ENCODE measurements at places on chromosomes 11 and 22. TPM values are rescaled to one million over a fixed set of nuclear protein-coding genes. Genes with fewer than 3 reads are reported as not detected.

DNA sequence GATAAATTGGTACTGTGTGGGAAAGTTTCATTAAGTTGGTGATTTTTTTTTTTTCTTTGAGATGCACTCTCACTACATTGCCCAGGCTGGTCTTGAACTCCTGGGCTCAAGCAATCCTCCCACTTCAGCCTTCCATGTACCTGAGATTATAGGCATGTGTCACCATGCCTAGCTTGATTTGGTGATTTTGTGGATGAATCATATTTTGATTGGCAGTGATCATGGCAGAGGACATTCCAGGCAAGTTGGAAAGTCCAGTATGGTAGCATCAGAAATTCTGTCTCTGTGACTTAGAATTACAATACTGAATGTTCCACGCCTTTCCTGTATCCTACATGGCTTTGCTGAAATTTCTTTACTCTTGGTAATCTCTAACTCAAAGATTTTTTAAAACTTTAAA lies 49.4 kb downstream of the HORMAD2 start:
- no peak for DNase-seq
- no peaks in the 10 kb centered on the region for H3K36me3 ChIP-seq

DNA sequence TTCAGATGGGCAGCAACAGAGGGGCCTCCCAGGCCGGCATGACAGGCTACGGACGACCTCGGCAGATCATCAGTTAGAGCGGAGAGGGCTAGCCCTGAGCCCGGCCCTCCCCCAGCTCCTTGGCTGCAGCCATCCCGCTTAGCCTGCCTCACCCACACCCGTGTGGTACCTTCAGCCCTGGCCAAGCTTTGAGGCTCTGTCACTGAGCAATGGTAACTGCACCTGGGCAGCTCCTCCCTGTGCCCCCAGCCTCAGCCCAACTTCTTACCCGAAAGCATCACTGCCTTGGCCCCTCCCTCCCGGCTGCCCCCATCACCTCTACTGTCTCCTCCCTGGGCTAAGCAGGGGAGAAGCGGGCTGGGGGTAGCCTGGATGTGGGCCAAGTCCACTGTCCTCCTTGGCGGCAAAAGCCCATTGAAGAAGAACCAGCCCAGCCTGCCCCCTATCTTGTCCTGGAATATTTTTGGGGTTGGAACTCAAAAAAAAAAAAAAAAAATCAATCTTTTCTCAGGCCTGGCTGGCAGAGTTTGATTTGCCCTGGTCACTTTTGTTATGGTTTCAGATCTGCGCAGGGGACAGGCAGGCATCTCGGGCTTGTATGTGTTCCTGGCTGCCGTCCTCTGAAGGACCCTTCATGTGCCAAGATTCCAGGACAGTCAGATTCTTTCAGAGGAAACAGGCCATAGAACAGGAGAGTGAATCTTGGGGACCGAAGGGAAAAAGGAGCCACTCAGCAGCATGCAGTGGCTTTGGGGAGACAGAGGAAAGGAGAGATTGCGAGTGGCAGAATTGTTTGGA lies 5.3 kb downstream of the TAGLN start:
- H3K27me3 ChIP-seq = no peaks in the 10 kb centered on the region
- H3K27ac ChIP-seq = no peak overlapping the region
- H3K4me1 ChIP-seq = peaks cover 24% of the 10 kb centered on the region
- H3K36me3 ChIP-seq = peaks cover 12% of the 10 kb centered on the region

GRCh38 chr11:100705447-100705846 lies 18.4 kb downstream of the ARHGAP42 start:
- H3K4me3 ChIP-seq = no peak overlapping the region
- DNase-seq = no peak
- no peaks in the 10 kb centered on the region for H3K27me3 ChIP-seq
- H3K36me3 ChIP-seq = no peaks in the 10 kb centered on the region

GRCh38 chr11:107898270-107898669 lies 30.0 kb upstream of the RAB39A start:
- peak; percentile 75 for DNase-seq
- H3K27me3 ChIP-seq = peaks cover 12% of the 10 kb centered on the region
- no peak overlapping the region for H3K4me3 ChIP-seq

- H3K36me3 ChIP-seq = no peaks in the 10 kb centered on the region
- H3K4me1 ChIP-seq = no peaks in the 10 kb centered on the region
- DNase-seq = no peak
- H3K4me3 ChIP-seq = no peak overlapping the region
These were observed 61.3 kb downstream of the CABIN1 start for GRCh38 chr22:24072361-24072760.

GRCh38 chr22:30892731-30893221 lies 75.8 kb downstream of the MORC2 start:
- no peak overlapping the region for H3K4me3 ChIP-seq
- no peaks in the 10 kb centered on the region for H3K36me3 ChIP-seq
- H3K27me3 ChIP-seq = no peaks in the 10 kb centered on the region
- H3K27ac ChIP-seq = no peak overlapping the region

GRCh38 chr11:128412847-128413791 lies 174.2 kb downstream of the ETS1 start:
- H3K27ac ChIP-seq = no peak overlapping the region
- peaks cover 34% of the 10 kb centered on the region for H3K4me1 ChIP-seq
- DNase-seq = peak; percentile 29
- no peaks in the 10 kb centered on the region for H3K27me3 ChIP-seq

DNA sequence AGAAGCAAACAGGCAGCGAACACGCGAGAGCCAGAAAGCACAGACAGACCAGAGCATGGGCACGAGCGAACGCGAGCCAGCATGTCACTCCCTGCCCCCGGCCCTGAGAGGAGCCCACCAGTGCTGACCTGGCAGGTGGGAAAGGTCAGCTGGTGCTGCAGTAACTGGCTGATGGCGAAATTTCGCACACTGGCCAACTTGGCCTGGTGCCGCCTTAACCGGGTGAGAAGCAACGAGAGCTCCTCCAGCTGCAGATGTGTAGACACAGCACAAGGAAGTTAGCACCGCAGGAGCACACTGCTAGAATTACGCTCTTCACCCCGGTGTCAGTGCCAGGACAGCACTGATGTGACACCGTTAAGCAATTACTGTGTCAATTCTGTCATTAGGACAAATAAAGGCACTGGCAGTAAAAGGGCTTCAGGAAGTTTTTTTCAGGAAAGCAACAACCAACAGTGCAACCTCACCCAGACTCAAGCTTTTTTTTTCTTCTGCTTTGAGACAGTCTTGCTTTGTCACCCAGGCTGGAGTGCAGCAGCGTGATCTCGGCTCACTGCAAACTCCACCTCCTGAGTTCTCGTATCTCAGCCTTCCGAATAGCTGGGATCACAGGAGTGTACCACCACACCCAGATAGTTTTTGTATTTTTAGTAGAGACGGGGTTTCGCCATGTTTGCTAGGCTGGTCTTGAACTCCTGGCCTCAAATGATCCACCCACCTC lies 76.8 kb downstream of the C11orf58 start:
- H3K27me3 ChIP-seq = peaks cover 36% of the 10 kb centered on the region
- DNase-seq = peak; percentile 76
- H3K4me3 ChIP-seq = peak overlapping the region; percentile 13

GRCh38 chr11:16793009-16793408 lies 54.6 kb downstream of the C11orf58 start:
- H3K27me3 ChIP-seq = no peaks in the 10 kb centered on the region
- H3K4me1 ChIP-seq = peaks cover 22% of the 10 kb centered on the region
- no peak overlapping the region for H3K27ac ChIP-seq
- no peak for DNase-seq

DNA sequence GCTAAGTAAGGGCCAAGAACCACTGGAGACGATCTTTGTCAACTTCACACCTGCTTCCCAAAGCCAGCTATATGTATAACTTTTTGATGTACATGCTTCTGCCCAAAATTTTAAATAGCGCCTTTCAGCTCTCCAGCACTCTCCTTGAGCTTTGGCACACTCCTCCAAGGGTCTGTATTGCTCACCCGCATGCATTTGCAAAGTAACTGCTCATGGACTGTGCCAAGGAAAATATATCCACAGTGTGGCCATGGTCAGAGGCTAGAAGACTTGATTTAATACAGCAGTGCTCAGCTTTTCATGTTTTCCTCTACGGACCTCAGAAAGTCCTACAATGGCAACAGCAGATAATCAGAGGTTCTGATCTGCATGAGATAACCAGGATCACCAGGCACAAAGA lies 550.1 kb downstream of the SOX6 start:
- no peaks in the 10 kb centered on the region for H3K36me3 ChIP-seq
- DNase-seq = no peak
- H3K27ac ChIP-seq = no peak overlapping the region
- no peak overlapping the region for H3K4me3 ChIP-seq
- H3K27me3 ChIP-seq = no peaks in the 10 kb centered on the region

- no peak overlapping the region for H3K27ac ChIP-seq
- H3K36me3 ChIP-seq = no peaks in the 10 kb centered on the region
- DNase-seq = no peak
- H3K27me3 ChIP-seq = peaks cover 4% of the 10 kb centered on the region
These were observed 8.8 kb upstream of the WNT11 start for GRCh38 chr11:76214968-76215548.

DNA sequence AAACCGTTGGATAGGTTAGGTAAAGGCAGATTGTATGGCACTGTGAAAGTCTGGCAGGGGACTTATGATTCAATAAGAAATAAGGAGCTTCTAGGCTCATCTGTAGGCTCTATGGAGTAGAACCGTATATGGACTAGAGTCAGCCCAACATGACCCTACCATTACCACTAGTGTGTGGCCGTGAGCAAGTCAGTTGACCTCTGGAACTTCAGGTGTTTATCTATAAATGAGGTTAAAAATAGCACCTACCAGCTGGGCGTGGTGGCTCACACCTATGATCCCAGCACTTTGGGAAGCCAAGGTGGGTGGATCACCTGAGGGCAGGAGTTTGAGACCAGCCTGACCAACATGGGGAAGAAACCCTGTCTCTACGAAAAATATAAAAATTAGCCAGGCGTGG lies 4.4 kb downstream of the HINFP start:
- H3K4me1 ChIP-seq = peaks cover 7% of the 10 kb centered on the region
- DNase-seq = no peak
- no peak overlapping the region for H3K27ac ChIP-seq
- no peak overlapping the region for H3K4me3 ChIP-seq
- H3K36me3 ChIP-seq = peaks cover 13% of the 10 kb centered on the region
- no peaks in the 10 kb centered on the region for H3K27me3 ChIP-seq

DNA sequence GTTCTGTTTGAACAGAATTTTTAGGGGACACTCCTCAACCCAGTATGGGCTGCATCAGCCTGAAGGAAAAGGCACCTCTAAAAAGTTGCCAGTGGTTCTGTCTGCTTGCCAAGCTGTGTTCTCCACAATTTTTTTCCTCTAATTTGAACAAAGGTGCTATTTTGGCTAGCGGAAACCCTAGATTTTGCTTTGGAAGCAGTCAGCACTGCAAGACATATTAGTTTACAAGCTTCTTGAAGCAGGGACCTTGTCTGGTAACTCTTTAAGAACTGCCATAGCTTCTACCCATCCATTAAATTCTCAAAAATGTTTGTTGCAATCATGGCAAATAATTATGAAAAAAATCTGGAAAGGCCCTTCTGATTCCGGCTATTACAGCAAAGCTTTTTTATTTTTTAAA lies 75.6 kb upstream of the HEPHL1 start:
- no peak overlapping the region for H3K4me3 ChIP-seq
- DNase-seq = peak; percentile 5
- H3K27me3 ChIP-seq = peaks cover 19% of the 10 kb centered on the region
- H3K27ac ChIP-seq = no peak overlapping the region
- H3K36me3 ChIP-seq = no peaks in the 10 kb centered on the region
- H3K4me1 ChIP-seq = peaks cover 13% of the 10 kb centered on the region

DNA sequence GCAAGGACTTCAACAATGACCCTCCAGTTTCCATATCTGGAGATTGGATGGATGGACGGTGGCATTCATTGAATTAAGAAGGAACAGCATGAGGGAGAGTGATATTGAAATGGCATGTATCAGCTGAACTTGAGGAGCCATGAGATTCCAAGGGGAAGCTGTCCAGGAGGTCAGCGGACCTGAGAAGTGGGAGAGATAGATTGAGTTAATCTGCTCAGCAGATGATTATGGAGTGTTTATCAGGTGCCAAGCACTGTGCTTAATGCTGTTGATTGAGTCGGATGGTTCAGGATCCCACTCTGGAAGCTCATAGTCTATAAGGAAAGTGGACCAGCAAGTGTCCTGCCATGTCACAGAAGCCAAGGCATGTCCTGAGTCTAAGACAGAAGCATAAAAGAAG lies 581.3 kb downstream of the INSC start:
- H3K4me1 ChIP-seq = no peaks in the 10 kb centered on the region
- no peak overlapping the region for H3K4me3 ChIP-seq
- H3K27ac ChIP-seq = no peak overlapping the region
- no peak for DNase-seq

DNA sequence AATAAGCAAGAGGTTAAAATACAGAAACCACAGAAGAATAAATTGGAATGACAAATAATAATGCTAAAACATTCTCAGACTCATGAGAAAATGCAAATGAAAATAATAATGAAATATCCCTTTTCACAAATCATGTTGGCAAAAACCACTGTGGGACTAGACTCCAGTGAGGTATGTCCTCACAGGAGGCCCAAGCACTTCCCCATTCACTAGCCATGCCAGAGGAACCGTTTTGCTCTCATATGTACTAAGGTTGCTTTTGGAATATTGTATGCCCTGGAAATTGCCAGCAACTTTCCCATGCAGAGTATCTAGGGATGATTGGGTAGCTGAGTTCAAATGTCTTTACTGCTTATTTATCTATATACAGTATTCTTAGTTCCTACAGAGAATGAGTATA lies 106.2 kb upstream of the CHORDC1 start:
- no peaks in the 10 kb centered on the region for H3K36me3 ChIP-seq
- DNase-seq = no peak
- no peak overlapping the region for H3K4me3 ChIP-seq
- H3K4me1 ChIP-seq = no peaks in the 10 kb centered on the region

GRCh38 chr11:108873310-108873709 lies 208.4 kb downstream of the DDX10 start:
- H3K36me3 ChIP-seq = no peaks in the 10 kb centered on the region
- DNase-seq = peak; percentile 49
- no peak overlapping the region for H3K4me3 ChIP-seq

GRCh38 chr11:22459048-22459447 lies 120.9 kb downstream of the SLC17A6 start:
- peak overlapping the region; percentile 38 for H3K27ac ChIP-seq
- H3K4me3 ChIP-seq = no peak overlapping the region
- no peaks in the 10 kb centered on the region for H3K27me3 ChIP-seq
- H3K36me3 ChIP-seq = no peaks in the 10 kb centered on the region
- peak; percentile 53 for DNase-seq

DNA sequence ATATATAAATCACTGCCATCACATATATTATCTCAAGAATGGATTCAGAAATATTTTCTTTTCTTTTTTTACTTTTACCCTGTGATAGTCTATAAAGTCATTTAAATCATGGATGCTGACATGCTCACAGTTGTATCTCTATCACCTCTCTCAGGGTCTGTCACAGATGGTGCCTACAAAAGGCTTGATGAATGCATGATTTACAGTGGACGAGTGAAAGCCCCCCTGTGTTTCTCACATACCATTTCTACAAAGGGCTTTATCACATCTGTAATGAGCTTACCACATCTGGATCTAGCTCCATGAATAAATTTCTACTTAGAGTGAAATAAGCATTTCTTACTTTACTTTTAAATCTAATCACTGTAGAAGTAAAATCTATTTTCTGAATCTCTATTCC lies 121.4 kb upstream of the CARD18 start:
- H3K4me3 ChIP-seq = no peak overlapping the region
- no peaks in the 10 kb centered on the region for H3K27me3 ChIP-seq
- H3K27ac ChIP-seq = no peak overlapping the region
- H3K4me1 ChIP-seq = no peaks in the 10 kb centered on the region

The TMPRSS5 gene
- not detected for total RNA-seq

The PANX3 gene
- not detected for total RNA-seq

The FZD4 gene
- 21.3 TPM for total RNA-seq

The FJX1 gene
- total RNA-seq = 37.0 TPM

The FGF19 gene
- not detected for total RNA-seq

The MYO18B gene
- not detected for total RNA-seq

The CBLIF gene
- total RNA-seq = not detected

The C22orf31 gene
- not detected for total RNA-seq

Measured in GM23248 (cell line).